ENCODE measurements at places on chromosomes 13 and 19.
A peak's percentile ranks its signal among the peaks of the same experiment; 100 is the strongest.

GRCh38 chr13:47126432-47126831 lies 229.6 kb upstream of the HTR2A start:
- DNase-seq = no peak

- DNase-seq = peak; percentile 14
Observed at GRCh38 chr19:12825254-12826131, 8.9 kb downstream of the RTBDN start.

DNA sequence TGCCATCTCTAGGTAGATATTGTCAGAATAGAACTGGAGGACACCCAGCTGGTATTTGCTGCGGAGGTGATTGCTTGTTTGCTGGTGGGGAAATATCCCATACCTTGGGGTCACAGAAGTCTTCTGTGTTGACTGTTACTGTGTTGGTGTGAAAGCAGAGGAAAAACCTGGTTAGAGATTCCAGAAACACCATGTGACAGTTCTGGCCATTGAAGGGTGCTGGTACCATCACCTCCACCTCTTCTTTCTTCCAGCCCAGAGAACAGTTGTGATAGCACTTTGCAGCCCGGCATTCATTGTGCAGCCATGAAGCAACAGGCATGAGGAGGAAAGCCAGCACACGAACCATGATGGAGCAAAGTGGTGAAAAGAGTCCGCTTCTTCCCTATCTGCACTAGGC lies 4.9 kb upstream of the LHFPL6 start:
- no peak for DNase-seq

DNA sequence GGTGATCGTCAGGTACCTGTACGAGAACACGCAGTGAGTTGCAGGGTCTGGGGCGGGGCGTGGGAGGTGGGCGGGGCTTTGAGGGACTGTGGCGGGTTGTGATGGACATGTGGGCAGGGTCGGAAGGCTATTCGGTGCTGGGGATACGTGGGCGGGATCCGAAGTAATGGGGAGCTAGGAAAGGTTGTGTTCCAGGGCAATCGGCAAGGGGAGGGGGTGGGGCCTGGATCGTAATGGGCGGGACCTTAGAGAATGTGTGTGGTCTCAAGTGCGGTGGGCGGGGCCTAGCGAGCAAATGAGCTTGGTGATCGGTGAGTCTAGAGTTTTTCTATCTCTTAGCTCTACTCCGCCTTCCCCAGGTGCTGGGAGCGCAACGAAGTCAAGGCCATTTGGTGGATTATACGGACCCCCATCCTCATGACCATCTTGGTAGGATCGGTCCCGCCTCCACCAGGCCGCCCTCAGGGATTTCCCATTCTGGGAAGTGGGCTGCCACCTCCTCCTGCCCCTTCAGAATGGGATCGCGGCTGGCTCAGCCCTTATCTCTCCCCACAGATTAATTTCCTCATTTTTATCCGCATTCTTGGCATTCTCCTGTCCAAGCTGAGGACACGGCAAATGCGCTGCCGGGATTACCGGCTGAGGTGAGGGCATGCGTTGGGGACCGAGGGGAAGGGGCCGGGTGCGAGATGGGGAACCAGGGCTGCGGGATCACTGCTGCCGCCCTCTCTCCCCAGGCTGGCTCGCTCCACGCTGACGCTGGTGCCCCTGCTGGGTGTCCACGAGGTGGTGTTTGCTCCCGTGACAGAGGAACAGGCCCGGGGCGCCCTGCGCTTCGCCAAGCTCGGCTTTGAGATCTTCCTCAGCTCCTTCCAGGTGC lies 9.6 kb downstream of the GIPR start:
- peak; percentile 36 for DNase-seq

DNA sequence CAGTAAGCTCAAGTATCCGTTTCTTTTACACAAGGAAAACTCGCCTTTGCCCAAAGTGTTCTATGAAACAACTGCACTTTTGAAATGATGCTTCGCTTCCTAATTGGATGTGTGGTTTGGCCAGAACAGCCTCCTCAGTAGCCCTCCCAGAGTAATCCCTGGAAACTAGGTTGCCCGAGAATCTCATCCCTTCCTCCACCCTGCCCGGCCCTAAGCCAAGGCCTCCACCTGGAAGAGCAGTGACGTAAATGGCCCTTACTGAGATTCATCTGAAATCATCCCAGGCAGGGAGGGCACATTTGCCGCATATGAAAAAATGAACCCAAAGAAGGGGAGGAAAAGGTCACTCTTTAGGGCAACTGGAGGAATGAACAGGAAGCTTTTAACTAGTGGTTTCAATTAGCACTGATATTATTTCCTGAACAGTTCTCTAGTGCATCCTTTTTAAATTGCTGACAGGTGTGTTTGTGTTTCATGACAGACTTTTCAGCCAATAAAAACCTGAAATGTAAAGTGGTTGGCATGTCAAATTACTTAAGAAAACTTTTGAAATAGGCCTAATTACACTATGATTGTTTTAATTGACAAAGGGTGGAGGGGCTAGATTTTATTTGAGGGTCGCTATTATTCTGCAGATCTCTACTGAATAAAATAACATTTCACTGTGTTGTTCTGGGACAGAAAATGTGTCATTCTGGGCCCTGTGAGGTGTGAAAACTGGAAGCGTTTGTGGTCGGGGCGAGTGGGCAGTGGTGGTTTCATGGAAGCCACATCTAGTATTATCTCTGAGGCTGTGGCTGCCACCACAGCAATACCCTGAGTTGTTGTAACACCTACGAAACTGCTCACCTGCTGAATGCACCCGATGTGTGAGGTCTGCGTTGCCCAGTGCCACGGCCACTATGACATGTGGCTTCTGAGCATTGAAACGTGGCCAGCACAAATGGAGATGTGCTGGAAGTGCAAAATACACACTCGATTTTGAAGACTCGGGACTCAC lies 112.1 kb downstream of the ZIC5 start:
- DNase-seq = no peak

GRCh38 chr13:20923272-20923671 lies 20.7 kb upstream of the XPO4 start:
- DNase-seq = no peak

- no peak for DNase-seq
Observed at GRCh38 chr13:40024204-40024966, 368.9 kb downstream of the COG6 start.

- no peak for DNase-seq
Observed at GRCh38 chr19:632579-633067, 714 bp downstream of the POLRMT start.

GRCh38 chr13:109157275-109157674 lies 527.9 kb downstream of the MYO16 start:
- no peak for DNase-seq

DNA sequence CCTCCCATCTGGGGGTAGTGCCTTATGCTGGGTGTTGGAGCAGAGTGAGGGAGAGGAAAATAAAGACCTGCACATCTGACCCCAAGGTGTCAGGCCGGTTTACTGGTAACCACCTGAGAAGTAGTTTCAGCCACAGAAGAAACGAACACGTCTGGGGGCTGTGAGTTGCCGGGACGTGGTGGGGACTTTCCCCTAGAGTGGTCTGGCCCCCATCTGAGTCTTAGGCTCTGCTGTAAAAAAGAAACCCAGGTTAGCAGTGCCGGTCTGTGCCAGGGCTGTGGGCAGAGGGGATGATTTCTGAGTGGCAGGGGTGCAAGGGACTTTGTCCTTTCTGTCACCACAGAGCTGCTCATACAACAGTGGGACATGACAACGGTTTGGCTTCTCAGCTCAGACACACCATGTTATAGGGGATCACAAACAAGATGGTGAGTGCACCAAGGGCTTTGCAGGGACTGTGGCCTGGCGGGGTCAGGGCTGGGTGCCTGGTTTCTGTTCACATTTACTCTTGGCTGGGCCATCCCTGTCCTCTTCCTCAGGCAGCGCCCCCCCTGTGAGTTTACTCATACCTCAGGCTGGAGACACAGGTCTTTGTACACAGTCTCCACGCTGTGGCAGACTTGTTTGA lies 9.0 kb downstream of the GCDH start:
- no peak for DNase-seq

DNA sequence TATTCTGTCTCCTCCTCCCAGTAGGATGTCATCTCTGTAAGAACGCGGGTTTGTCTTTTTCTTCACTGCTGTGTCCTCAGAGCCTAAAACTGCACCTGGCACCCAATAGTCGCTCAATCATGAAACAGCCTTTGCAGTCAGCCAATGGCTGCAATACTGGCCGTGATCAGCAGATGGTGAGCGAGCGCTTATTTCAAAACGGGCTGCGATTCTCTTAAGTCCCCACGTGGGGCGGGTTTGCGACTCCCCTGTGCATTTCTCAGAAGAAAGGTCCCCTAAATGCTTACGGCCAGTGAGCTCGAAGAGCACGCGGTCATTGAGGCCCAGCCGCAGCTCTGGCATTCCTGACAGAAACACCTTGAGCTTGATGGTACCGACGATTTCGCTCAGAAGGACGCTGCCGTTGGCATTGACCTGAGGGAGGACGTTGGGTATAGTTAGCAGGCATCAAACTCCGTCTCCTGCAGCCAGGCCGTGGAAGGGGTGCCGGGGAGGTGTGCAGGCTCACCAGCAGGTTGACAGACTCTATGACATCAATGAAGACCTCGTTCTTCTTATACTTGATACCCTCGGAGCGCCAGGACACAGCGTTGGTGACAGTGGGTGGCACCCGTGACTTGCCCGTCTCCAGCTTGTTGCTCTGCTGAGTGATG lies 6.0 kb downstream of the AP1M2 start:
- DNase-seq = peak; percentile 90

DNA sequence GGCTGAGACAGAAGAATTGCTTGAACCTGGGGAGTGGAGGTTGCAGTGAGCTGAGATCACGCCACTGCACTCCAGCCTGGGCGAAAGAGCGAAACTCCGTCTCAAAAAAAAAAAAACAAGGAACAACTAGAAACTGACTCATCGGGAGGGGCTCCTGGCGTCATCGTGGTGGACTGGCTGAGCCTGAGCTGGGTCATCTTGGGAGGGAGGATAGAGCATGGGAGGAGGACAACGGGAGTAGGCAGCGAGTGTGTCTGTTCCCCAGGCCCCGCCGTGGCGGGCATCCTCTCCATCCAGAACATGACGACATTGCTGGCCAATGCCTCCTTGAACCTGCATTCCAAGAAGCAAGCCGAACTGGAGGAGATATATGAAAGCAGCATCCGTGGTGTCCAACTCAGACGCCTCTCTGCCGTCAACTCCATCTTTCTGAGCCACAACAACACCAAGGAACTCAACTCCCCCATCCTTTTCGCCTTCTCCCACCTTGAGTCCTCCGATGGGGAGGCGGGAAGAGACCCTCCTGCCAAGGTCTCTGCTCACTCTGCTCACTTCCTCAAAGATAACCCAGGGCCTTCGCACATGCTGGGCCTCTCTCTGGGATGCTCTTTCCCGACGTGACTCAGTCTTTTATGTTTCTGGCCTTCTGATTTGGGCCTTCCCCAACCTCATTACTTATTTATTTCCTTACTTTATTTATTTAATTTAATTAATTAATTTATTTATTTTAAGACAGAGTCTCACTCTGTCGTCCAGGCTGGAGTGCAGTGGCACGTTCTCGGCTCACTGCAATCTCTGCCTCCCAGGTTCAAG lies 16.6 kb downstream of the DDX39A start:
- DNase-seq = no peak

DNA sequence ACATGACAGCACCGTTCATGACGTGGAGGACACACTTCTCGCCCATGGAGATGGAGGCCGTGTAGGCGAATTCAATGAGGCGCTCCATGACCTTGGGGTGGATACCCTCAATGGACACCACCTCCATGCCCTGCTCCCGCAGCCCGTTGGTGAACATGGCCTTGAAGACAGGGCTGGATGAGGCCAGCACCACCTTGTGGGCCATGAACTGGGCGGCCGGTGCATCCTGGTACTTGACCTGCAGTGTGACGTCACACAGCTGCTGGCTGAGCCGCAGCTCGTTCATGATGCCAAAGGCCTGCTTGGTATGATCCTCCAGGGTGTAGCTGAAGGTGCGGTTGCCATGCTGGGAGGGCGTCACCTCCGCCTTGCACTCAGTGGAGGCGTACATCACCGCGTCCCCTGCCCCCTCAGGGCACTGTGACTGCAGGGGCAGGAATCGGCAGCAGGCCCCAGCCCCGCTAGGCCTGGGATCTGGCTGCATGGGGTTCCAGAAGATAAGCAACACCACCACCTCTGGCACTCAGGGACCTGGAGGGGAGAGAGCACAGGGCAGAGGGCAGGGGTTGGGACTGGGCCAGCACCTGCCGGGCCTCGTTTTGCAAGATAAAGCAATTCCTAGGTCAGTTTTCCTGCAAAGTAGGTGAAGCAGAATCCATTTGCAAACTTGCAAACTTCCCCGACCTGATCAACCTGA lies 3.5 kb downstream of the KEAP1 start:
- DNase-seq = no peak

DNA sequence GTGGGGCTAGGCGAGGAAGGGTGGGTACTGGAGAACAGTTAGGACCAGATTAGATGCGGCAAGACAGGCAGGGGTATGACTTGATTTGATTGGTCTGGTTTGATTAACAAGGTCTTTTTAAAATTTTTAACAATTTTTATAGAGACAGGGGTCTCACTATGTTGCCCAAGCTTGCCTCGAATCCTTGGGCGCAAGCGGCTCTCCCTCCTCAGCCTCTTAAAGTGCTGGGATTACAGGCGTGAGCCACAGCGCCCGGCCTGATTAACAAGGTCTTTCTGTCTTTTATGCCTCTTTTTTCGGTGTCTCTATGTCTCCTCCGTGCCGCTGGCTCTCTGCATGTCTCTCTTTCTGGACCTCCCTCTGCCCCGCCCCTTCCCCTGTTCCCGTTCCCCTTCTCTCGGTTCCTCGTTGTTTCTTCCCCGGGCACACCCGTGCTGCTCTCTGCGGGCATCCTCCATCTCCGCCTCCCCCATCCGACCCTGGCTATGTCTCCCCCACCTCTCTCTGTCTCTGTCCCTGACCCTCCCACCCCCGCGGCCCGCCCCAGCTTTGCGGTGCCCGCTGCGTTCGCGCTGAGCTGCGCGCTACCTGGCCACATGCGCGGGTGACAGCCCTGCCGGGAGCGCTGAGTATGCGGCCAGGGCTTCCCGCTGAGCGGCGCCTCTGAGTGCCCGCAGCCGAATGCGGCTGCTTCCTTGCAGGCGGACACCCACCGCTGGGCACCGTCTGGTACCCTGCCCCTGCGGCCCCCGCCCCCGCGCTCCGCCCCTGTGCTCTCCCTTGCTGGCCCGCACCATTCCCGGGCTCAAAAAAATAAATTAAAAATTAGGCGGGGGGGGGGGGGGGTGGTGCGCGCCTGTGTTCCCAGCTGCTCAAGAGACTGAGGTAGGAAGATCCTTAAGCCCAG lies 8.1 kb upstream of the SDHAF1 start:
- DNase-seq = peak; percentile 33

DNA sequence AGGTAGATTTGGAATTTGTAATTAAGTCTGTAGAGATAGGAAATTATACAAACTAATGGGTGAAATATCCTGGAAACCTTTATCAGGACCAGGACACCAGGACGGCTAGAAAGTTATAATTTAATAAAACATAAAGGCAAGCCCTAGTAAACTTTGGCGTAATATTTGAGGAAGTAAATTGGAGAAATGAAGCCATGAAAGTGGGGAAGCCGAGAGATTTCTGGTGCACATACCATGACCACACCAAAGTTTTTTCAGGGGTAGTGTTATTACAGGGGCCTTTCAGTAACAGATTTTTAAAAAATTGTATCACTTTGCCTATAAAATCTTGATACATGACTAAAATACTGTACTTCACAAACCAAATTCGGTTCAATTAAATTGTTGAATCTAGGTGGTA lies 54.7 kb upstream of the URAD start:
- no peak for DNase-seq

- no peak for DNase-seq
Observed at GRCh38 chr13:39486758-39487157, 116.2 kb downstream of the LHFPL6 start.

- no peak for DNase-seq
Observed at GRCh38 chr19:55400281-55401087, 7.1 kb downstream of the UBE2S start.

GRCh38 chr19:10419200-10419645 lies 1.1 kb upstream of the PDE4A start:
- no peak for DNase-seq

GRCh38 chr13:76223999-76224398 lies 587.9 kb downstream of the LMO7 start:
- DNase-seq = no peak
